NCI-H748 treated with DMSO at 0.1 percent for 48 hours (cell line): ENCODE measurements at places on chromosomes 1 and 21.

DNA sequence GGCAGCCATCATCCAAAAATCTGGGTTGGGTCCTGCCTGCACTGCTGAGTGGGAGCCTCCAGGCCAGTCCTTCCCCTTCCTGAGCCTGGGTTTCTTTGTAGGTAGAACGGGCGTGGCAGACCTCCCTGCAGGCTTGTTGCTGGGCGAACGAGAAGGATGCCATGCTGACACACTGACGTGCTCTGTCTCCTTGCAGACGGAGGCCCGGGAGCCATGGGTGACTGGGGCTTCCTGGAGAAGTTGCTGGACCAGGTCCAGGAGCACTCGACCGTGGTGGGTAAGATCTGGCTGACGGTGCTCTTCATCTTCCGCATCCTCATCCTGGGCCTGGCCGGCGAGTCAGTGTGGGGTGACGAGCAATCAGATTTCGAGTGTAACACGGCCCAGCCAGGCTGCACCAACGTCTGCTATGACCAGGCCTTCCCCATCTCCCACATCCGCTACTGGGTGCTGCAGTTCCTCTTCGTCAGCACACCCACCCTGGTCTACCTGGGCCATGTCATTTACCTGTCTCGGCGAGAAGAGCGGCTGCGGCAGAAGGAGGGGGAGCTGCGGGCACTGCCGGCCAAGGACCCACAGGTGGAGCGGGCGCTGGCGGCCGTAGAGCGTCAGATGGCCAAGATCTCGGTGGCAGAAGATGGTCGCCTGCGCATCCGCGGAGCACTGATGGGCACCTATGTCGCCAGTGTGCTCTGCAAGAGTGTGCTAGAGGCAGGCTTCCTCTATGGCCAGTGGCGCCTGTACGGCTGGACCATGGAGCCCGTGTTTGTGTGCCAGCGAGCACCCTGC, 1.4 kb downstream of the GJA4 start:
- no peak for DNase-seq

DNA sequence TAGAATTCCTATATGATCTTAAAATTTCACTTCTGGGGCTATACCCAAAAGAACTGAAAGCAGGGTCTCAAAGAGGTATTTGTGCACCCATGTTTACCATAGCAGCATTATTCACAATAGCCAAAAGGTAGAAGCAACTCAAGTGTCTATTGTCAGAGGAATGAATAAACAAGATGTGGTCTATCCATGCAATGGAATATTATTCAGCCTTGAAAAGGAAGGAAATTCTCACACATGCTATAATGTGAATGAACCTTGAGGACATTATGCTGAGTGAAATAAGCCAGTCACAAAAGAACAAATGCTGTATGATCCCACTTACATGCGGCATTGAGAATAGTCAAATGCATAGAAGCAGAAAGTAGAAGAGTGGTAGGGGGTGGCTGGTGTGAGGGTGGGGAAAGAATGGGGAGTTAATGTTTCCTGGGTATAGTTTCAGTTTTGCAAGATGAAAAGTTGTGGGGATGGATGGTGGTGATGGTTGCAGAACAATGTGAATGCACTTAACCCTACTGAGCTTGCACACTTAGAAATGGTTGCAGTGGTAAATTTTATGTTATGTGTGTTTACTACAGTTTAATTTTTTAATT, 122.4 kb downstream of the TOMM20 start:
- no peak for DNase-seq

- no peak for DNase-seq
Measured at GRCh38 chr1:228898582-228898992, 163.3 kb downstream of the RHOU start.

DNA sequence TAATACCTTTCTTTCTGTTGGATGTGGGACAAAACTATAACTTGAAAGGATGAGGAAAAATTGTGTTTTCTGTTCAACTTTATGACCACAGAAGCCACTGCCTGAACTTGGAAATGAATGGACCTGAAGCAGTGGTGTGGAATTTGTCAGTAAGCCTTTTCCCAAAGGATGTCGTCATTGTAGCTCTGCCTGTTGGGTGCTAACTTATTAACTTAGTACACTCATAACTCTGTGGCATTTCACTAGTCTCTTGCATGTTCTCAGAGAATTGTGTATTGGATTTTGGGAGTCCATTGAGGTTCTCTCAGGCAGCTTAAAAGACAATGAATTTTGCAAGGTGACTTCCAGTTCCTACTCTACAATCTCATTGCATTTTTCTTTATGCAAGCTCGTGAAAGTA, 49.6 kb downstream of the KCNK2 start:
- no peak for DNase-seq

GRCh38 chr1:41898191-41898713, 20.5 kb downstream of the HIVEP3 start:
- no peak for DNase-seq

- DNase-seq, result no peak
Measured at GRCh38 chr21:18148401-18148800, 96.2 kb upstream of the CHODL start.

DNA sequence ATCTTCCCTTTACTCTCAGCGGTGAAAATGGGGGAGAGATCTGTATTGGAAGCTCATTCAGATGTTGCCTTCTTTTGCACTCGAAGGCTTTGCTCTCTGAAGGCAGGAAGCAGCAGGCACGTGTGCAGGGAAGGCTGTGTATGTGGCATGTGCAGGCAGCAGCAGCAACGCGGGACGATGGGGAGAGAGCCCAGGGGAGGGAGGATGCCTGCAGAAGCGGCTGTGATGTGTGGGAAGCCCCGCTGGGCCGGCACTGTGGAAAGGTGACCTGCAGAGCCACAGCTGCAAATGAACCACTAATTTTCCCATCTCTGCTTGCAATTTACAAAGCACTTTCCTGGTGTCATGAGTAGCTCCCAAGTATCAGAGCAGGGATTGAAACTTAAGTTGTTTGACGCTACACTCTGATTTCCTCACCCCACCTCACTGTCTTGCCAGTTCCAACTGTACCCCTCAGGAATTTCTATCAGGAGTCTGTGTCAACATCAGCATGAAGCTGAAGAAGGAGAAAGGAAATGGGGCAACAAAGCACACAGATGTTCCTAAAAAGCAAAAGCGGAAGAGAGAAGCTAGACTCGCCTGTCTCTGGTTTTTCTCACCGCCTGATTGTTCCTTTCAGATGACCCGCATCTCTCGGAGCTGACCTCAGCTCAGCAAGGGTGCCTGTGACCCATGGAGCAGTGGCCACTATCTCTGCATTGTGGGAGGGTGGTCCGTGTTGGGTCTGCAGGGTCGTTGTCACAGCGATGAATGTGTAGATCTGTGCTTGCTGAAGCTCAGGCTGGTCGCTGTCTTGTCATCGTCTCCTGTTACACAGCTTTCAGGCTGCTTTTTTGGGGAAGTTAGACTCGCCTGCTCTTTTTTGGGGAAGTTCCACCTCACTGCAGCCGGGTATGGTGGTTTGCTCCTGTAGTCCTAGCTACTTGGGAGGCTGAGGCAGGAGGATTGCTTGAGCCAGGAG, 156.1 kb downstream of the KIF26B start:
- DNase-seq, result no peak

DNA sequence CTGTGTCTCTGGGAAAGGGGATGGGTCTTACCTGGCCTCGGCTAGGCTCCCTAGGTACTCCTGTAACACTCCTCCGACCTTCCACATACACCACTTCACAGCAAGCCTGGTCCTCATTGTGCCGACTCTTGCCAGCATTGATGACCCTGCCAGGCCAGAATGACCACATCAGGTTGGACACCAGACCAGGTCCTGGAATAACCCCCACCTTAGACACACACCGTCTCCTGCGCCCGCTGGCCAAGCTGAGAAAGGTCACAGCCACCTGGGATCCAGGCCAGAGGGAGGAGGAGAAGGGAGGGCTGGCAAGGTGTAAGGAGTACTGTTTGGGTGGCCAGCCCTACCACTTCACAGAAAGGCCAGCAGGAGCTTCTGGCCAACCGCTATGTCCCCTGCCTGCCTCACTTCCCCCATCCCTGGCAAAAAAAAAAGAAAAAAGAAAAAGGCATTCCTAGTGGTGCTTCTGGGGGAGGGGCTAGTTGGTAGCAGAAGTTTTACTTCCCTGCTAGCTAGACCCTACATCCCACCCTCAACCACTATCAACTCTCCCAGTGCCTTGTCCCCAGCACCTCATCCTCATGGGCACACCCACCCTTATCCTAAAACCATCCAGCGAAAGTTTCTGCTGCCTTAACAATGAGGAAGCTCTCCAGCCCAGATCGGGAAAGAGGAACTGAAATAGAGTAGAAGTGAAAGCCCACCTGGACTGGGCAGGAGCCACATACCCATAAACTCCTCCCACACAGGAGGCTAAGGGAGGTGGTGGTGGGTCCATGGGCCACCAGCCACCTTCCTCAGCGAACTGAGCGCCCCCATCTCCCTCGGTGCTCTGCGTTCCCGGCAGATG, 1.4 kb downstream of the PPM1J start:
- no peak for DNase-seq

DNA sequence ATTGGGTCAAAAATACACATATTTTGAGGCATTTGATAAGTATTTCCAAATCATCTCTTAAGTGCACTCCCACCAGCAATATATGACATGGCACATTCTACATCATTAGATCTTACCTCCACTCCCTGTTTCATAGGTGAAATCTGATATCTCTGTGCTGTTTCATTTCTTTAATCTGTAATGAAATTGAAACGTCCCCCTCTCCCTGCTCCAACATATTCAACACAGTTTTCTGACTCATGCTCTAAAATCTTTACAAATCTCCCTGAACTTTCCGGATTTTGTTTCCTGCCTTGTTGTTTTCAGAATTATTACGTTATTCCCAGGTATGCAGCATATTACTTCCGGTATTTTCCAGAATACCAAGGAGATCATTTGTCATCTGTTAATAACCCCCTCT, 66.1 kb upstream of the AKT3 start:
- no peak for DNase-seq

- DNase-seq, result no peak
Measured at GRCh38 chr1:200873671-200874397, 1.1 kb downstream of the GPR25 start.

GRCh38 chr1:186440584-186440983, 20.3 kb downstream of the PDC start:
- DNase-seq, result peak; percentile 82

- DNase-seq, result peak; percentile 16
Measured at GRCh38 chr1:7218210-7218832, 433.1 kb downstream of the CAMTA1 start.

DNA sequence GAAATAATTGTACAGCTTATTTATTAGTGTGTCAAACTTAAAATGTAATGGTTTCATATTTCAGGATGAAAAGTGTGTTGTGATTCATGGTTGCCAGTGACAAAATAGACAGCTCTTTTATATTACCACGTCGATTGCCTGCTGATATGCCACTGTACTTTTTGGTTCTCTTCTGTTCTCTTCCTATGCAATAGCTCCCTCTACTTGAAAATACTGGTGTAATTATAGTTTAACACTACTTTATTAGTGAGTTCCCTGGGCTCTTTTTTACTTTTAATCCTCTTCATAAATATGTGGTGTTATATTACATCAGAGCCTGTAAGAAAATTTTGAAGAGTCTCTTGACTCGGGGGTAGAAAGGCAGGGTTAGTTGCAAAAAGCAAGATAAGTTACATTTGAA, 111.3 kb downstream of the PATJ start:
- no peak for DNase-seq
